HS-5 (cell line): ENCODE measurements at places on chromosomes 7 and 10.
A peak's percentile ranks its signal among the peaks of the same experiment; 100 is the strongest.

- no peak for DNase-seq
These were observed 54.9 kb upstream of the TMEM273 start for GRCh38 chr10:49243139-49243538.

DNA sequence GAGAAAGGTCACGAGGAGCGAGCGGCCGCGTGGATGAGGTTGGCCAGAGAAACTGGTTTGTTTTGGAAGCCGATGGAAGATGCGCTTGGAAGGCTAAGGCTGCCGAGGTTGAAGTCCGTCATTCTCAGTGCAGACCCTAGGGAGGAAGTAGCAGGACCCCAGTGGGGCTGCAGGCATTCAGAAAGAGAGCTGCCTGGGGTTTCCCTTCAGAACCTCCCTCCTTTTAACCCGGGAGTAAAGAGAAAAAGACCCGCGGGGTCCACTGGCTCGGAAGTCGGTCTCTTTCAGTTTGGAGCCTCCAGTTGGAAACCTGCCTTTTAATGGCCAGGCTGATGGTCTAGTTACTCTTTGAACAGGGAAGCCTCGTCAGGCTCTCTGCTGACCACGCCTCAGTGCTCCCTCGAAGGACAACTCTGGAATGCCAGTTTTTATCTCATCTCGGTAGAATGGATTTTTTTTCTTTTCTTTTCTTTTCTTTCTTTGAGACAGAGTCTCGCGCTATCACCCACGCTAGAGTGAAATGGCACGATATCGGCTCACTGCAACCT lies 188.6 kb downstream of the CUX1 start:
- DNase-seq, result no peak

DNA sequence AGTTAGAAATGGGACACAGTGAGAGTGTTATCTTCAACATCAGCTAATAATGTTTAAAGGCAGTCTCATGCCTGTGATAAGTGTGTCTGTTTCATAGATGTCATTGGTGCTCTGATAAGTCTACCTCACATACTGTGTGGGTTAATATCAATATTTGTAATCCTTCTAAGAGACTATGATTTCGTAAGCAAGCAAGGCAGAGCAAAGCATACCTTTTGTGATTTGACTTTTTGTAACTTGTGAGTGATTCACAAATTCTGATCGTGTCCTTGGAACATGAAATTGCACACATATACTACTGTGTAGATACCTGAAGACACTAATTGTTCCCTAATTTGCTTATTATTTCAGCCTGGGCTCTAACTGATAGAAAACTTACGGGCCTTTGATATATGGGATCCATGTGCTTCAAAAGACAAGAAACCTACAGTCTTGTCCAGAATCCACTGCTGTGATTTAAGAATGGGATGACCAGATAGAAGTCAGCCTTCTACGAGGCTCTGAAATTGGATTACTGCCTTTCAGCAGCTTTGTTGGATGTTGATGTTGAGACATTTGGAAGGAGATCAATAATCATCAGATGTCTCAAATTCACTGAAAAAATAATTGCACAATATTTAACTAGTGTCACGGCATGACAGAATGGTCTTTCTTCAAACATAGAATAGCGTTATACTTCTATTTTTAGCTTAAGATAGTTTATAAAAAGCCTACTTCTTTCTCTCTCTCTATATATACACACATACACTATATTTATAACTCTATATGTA lies 63.2 kb upstream of the KLF6 start:
- DNase-seq, result peak; percentile 20

DNA sequence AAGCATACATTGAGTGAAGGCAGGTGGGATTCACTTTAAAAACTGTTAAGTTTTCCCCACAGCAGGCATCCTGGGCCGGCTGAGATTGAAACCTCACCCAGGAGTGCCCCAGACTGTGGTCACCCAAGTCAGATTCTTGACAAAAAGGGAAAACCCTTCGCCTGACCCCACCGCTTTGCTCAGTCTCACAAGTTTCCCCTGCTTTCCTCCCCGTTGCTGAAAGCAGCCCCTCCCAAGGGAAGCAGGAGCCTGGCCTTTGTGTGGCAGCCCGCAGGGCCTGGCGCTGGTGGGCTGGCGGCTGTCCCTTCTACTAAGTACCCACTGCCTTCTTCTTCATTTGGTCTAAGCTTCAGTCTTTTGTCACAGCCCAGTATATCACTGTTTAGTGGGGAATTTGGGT lies 16.0 kb downstream of the RNF32 start:
- no peak for DNase-seq

DNA sequence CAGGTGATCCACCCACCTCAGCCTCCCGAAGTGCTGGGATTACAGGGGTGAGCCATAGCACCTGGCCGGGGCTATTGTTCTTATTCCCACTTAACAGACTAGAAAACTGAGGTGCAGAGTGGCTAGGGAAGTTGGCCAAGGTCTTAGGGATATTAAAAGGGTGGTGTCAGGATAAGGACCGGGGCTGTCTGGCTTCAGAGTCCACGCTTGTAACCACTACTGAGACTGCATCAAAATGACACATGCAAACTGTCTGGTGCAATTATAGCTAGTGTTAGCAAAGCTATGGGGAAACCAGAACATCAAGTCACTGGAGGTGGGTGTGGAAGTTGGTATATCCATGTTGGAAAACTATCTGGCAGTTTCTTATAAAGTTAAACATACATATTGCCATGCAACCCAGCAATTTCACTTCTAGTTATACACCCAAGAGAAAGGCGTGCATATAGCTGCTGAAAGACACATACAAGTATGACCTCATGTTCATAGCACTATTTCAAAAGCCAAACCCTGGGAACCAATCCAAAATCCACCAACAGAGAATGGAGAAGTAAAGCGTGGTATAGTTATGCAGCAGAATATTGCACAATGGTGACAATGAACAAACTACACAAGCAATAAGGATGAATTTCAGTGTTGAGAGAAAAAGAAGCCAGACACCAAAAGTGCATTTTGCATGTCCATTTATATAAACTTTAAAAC lies 33.9 kb upstream of the EEPD1 start:
- peak; percentile 98 for DNase-seq

- no peak for DNase-seq
These were observed 3.5 kb downstream of the RASSF4 start for GRCh38 chr10:44962870-44963738.

DNA sequence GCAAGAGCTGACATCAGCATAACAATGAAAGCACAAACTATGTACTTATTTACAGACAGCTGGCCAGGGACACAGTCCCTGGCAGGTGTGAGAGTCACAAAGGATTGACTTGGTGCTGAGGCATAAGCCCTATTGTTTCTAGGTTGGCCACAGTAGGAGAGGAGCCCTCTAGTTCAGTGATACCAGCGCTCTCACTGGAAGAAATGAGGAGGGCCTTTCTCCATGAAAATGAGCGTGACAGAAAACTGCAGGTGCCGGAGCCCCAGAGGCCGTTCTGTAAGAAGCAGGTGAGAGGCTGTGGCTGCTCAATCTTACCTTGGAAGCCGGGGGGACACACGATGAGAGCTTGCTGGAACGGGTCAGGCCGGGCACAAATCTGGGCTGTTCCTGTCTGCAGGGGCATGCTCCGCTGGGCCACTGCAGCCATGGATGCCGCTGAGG lies 90.5 kb downstream of the CLEC2L start:
- no peak for DNase-seq

GRCh38 chr7:538764-539685 lies 19.4 kb upstream of the PDGFA start:
- no peak for DNase-seq

DNA sequence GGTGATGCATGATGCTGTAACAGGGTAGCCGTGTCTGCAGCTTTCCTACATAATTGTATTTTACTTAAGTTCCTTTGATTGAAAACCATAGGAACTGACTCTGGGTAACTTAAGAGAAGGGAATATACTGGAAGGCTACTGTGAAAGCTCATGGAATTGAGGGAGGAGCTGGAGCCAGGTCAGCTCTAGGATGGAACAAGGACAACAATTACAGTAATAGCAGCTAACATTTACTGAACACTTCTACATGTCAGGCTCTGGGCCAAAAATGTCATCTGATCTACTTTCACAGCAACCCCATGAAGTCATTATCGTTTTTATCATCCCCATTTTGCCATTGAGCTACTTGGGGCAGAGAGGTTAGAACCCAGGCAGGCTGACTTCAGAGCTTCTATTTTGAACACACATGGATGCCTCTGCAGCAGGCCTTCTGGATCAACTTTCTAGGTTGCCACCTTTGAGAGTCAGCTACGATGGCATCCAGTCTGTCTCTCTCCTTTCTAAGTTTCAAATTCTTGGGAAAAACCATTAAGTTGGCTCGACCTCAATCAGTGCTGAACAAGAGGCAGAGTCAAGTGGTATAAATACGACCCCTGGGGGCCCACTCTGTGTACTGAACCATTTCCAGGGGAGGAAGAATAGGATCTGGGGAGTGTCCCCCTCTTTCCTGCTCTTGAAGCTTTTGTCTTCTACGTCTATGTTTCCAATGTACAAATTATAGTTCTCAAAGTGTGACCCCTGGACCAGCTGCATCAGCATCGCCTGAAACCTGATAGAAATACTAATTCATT lies 272.3 kb upstream of the PLPP4 start:
- no peak for DNase-seq

GRCh38 chr10:90451283-90451682 lies 406.6 kb downstream of the HTR7 start:
- peak; percentile 68 for DNase-seq

- no peak for DNase-seq
These were observed 5.7 kb downstream of the PSMG3 start for GRCh38 chr7:1563981-1564602.

GRCh38 chr10:72588266-72588665 lies 37.6 kb downstream of the MICU1 start:
- no peak for DNase-seq

GRCh38 chr7:10521306-10521705 lies 452.4 kb upstream of the PHF14 start:
- no peak for DNase-seq

GRCh38 chr7:55533729-55534080 lies 38.6 kb downstream of the VOPP1 start:
- no peak for DNase-seq

GRCh38 chr7:74573512-74573911 lies 84.0 kb upstream of the GTF2I start:
- DNase-seq, result no peak

DNA sequence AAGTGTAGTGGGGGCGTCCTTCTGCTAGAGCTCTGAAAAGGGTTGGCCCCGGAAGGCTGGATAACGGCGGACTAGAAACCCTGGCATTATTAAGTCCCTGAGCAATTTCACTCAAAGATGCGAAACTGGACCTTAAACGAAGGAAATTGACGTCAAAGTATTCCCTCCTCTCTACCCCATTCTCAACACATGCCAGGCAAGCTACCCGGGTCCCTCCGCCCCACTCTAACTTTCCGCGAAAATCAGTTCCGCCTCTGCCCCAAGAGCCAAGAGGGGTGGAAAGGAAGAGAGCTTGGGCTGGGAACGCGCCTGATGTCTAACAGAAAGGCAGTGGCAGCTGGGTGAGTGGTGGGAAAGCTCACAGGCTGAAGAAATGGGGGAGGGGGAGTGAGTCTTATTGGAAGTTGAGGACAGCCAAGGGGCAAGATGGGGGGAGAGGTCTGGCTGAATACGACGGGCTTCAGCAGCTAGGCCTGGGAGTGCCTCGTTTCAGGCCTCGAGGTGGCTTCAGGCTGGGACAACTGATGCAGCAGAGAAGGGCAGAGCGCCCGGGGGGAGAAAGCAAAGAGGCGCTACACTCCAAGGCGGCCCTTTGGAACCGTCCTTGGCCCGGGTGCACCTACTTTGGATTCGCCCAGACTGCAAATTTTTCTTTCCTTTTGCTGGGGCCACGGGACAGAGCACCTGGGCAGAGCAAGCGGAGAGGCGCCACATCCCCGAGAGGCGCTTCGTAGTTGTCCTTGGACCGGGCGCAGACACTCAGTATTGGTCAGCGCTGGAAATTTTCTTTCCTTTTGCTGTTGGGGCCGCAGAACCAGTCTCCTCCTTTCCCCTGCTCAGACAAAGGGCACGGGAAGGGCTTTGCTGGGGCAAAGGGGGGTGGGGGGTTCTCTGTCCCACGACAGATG lies 2.0 kb upstream of the FEZF1 start:
- no peak for DNase-seq

- DNase-seq, result no peak
These were observed 36.6 kb downstream of the PLPP4 start for GRCh38 chr10:120493411-120494312.

DNA sequence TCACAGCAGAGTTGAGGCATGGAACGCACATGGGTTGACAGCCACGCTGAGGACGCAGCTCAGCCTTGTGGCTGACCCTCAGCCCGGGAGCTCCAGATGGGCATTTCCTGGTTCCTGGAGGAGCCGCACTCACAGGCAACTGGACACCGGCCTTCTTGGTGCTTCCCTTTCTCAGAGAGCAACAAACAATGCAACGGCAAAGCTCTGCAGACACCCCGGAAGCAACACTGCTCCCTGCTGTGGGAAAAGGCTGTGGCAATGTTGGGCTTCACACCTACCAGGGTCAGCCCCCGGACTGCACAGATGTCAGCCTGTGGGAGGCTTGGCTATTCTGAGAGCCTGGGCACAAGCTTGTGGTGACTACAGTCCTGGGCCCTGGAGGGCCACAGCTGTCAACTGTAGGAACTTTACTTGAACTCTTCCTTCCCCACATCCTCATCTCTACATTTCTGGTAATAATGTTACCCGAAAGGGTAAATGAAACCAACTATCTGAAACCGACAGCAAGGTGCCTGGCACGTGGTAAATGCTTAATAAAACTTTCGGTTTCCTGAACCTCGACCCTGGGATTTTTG lies 597.5 kb upstream of the MKI67 start:
- no peak for DNase-seq
